ENCODE measurements at places on chromosomes 5 and 9. TPM values are rescaled to one million over a fixed set of nuclear protein-coding genes. Genes with fewer than 3 reads are reported as not detected.

DNA sequence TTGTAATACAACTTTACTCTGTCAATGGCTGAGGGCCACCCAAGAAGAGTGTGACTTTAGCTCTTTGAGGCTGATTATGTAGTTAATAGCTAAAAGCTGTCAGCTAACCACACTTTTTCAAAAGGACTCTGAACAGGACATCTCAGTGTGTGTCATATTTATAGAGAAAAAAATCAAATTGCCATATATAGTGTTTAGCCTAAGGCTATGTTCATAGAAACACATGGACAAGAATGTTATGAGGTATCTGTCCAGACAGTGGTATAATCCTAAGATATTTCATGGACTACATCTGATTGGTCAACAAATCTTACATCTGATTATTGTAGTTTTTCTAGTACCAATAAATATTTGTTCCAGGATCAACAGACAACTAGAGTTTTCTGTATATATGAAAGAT lies 42.1 kb upstream of the CDH18 start:
- no peaks in the 10 kb centered on the region for H3K27me3 ChIP-seq
- DNase-seq: no peak
- H3K4me1 ChIP-seq: peaks cover 7% of the 10 kb centered on the region
- H3K36me3 ChIP-seq: no peaks in the 10 kb centered on the region
- no peak overlapping the region for H3K27ac ChIP-seq
- no peak overlapping the region for H3K4me3 ChIP-seq

- H3K4me3 ChIP-seq: no peak overlapping the region
- H3K27me3 ChIP-seq: no peaks in the 10 kb centered on the region
- no peaks in the 10 kb centered on the region for H3K36me3 ChIP-seq
- no peak for DNase-seq
Measured at GRCh38 chr5:83846624-83847350, 126.1 kb upstream of the HAPLN1 start.

- no peak overlapping the region for H3K4me3 ChIP-seq
- H3K36me3 ChIP-seq: no peaks in the 10 kb centered on the region
- no peak overlapping the region for H3K27ac ChIP-seq
- no peak for DNase-seq
- H3K4me1 ChIP-seq: no peaks in the 10 kb centered on the region
- peaks cover 14% of the 10 kb centered on the region for H3K27me3 ChIP-seq
Measured at GRCh38 chr5:136114414-136115125, 18.1 kb upstream of the SMAD5 start.

GRCh38 chr9:95722141-95722540 lies 153.3 kb upstream of the ERCC6L2 start:
- peaks cover 6% of the 10 kb centered on the region for H3K4me1 ChIP-seq
- no peak overlapping the region for H3K27ac ChIP-seq
- no peaks in the 10 kb centered on the region for H3K27me3 ChIP-seq
- no peak for DNase-seq

The IFNA8 gene
- not detected for total RNA-seq

The TNFSF8 gene
- total RNA-seq: not detected

The EQTN gene
- 1.1 TPM for total RNA-seq

The TMEM232 gene
- total RNA-seq: 7.1 TPM

Measured in progenitor cell of endocrine pancreas (in vitro differentiated cells).